ENCODE measurements at places on chromosomes 5 and 9. TPM values are rescaled to one million over a fixed set of nuclear protein-coding genes. Genes with fewer than 3 reads are reported as not detected.
A peak's percentile ranks its signal among the peaks of the same experiment; 100 is the strongest.

DNA sequence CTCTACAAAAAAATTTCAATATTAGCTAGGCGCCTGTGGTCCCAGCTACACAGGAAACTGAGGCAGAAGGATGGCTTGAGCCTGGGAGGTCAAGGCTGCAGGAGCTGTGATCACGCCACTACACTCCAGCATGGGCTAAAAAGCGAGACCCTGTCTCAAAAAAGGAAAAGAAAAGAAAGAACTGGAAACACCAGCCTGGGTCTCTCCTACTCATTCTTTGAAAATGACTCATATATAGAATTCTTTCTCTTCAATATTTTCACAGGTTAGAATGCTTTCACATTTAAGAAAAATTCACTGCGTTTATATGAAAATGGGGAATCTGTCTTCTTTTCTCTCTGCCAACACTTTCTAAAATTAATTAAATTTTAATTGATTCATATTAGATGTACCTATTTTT lies 115.6 kb downstream of the TRPM6 start:
- no peak for DNase-seq

DNA sequence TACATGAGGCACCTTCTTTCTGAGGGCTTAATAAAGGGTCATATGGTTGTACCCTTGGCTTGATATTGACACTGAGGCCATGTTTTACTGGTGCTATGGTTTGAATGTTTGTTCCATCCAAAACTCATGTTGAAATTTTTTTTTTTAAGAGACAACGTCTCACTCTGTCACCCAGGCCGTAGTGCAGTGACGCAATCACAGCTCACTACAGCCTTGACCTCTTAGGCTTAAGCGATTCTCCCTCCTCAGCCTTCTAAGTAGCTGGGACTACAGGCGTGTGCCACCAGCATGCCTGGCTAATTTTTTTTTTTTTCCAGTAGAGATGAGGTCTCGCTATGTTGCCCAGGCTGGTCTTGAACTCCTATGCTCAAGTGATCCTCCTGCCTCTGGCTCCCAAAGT lies 20.9 kb downstream of the FAM151B start:
- DNase-seq = no peak

- DNase-seq = no peak
Observed at GRCh38 chr5:1217596-1218206, 7.5 kb upstream of the SLC6A18 start.

DNA sequence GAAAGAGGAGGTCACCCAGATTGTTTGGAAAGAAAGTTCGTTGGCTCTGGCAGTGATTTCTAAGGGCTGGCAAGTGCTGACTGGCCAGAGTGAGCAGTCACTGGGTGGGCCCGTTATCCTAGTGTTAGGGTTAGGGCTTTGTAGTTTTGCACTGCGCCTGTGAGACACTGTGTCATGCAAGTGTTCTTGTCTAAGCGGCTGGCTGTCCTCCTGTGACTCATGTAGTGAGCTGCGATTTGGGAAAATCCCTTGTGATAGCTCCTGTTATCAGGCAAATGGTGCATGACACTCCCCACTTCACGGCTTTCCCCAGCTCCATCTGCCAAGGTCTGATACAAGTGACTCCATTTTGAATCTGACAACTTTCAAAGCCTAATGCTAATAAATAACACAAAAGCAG lies 526.0 kb upstream of the ADAMTS16 start:
- DNase-seq = no peak

DNA sequence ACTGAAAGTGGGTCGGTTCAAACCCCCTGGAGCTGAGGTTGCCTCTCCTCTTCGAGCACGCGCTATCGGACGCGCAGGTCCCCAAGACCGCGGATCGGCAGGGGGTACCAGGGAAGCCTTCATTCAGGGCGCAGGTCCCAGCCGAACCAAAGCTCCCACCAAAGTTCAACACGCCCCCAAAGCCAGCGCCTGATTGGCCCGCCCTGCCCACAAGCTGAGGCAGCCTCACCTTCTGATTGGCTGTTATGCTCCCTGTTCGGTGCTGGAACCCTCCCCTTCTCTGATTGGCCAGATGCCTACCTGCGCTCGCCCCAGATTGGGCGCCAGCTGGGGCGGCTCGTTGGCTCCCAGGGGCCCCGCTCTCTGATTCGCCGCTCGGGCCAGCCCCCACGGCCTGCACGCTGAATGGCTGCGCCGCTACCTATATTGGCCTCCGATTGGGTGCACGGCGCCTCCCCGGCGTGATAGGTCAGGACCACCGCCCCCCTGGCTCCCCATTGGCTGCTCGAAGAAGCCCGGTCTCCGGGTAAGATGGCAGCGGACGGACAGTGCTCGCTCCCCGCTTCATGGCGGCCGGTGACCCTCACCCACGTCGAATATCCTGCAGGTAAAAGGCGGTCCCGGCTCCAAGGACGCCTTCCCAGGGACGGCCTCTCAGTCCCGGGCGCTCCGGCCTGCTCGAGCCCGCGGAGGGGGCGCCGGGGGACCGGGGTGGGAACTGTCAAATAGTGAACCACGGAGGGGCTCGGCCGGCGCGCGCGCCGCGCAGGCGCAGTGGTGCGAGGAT lies at the start of gene DOLPP1:
TSS of gene DOLPP1 (plus strand) at position 511 of the 787 bp plus-strand sequence. CDS start at position 532, 21 bp downstream.
- peak; percentile 99 for DNase-seq

DNA sequence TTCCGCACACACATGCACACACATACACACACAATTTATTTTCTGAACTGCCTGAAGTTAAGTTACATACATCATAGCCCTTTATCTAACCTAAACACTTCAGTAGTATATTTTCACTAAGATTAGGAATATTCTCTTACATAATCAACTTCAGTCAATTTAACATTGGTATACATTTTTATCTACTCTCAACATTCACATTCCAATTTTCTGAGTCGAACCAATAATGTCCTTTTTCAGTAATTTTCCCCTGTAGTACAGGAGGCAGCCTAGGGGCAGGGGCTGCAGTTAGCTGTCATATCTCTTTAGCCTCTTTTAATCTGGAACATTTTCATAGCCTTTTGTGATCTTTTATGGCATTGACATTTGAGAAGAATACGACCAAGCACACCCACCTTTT lies 150.1 kb downstream of the DAB2IP start:
- no peak for DNase-seq

DNA sequence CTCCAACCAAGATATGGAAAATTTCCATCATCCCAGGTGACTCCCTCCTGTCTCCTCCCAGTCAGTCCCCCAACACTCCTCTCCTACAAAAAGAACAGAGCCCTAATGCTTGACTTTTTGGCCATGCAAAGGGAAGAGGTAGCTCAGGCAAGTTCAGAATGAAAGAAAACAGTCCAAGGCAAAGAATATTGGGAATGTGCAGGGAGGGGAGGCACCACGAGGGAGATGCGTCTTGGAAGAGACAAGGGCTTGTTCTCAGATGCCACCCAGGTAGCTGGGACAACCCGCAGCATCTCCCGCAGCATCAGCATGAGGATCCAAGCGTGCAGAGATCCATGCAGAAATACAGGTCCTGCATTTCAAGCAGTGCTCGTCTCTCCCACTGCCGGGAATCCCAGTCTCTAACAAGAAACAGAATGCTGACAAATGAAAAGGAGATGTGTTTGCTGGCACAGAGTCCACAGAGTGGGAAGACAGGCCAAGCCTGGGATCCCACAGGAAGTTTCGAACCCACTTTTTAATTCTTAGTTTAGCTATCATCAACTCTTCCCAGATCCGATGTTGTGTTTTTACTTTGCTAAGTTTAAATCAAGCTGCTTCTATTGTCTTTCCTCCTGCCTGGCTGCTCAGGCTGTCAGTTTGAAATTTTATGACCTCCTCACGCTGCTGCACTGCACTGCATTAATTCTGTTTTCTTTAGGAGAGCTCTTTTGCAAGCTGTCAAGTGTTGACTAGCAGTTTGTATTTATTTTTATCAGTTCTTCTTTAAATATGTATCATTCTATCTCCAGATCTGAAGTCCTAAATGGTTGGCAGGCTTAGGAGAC lies 86.8 kb upstream of the OSMR start:
- DNase-seq = no peak

GRCh38 chr5:175773534-175774070 lies 97.8 kb upstream of the CPLX2 start:
- no peak for DNase-seq

DNA sequence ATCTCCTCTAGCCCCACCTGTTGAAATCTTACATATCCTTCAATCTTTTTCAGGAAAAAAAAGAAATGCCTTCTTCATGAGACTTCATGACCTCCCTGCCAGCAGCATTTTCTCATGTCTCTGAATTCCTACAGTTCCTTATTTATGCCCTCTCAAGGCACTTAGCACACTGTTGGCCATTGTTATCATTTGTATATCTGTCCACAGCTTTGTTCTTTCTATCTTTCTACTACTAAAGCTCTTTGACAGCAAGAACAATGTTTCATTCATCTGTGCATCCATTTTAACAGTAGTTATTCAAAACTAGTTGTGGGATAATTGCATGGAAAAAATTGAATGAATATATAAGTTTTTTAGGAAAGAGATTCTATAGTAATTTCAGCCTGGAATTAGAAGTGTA lies 20.9 kb upstream of the GZMA start:
- no peak for DNase-seq

DNA sequence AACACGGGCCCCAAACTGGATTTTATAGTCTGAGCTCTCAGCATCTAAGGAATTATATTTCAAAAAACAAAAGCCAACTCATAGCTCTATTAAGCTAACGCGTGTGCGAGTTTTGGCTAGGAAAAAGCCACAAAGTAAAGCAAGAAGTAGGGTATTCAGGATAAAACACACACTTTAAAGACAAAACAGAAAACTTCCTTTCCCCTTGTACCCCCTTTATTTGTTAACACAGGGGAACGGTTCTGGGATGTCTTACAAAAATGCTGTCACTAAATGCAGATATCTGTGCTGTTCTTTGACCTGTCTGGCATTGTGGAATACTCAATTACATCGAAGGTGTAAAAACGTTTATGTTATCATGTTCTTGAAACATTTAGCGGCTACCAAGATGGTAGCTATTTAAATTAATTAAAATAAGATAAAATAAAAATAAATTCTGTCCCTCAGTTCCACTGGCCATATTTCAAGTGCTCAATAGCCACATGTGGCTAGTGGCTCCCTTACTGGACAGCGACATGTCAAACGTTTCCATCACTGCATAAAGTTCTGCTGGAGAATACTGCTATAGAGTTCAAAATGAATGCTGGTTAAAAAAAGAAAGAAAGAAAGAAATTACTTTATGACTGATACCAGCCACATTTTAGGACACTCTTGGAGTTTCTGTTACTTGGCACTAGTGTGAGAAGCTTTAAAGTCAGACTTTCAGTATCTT lies 7.2 kb upstream of the MEF2C start:
- no peak for DNase-seq

DNA sequence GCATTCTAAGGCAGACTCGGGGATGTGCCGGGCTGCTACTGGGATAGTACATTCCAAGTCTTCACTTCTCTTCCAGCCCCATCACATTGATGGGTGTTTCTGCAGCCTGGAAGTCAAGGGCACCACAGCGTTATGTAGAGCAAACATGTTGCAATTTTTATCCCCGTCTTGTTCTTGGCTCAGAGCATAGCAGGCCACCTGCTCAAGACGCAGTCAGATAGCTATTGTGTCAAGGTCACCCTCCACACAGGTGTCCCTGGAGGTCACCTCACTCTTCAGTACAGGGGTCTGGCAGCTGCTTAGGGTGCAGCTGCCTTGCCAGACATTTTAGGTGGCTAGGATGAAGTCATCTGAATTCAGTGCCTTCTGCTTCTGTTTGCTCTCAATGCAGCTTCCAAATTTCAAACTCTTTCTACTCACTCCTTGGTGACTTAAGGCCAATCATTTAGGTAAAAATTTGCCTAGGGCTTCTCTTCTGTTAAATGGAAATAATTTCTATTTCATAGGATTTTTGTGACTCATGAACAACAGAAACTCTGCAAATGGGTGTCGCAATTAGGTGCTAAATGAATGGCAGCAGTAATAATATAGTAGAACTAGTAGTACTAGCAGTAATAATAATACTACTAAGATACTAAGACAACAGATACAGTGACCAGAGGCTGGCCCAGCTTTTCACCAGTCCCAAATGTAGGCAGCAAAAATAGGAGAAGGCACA lies 24.3 kb downstream of the KCNV2 start:
- no peak for DNase-seq

- no peak for DNase-seq
Observed at GRCh38 chr5:57986761-57987341, 473.0 kb downstream of the PLK2 start.

DNA sequence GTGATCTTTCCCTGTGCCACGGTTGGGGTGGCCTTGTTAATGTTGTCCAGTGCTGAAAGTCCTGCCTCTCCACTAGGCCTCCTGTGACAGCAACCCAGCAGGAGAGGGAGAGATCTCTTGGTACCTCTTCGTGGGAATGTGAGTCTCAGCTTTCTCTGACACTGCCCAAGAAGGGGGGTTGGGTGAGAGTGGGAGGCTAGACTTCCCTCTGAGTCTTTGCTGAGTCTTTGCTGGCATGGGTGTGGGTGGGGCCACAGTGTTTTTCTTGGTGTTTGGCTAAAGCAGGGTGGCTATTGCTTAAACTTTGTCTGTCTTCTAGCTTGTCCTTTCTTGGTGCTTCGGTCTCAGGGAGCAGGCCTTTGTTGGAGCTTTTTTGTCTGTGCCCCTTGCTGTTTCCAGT lies 145.6 kb downstream of the GNA14 start:
- DNase-seq = no peak

DNA sequence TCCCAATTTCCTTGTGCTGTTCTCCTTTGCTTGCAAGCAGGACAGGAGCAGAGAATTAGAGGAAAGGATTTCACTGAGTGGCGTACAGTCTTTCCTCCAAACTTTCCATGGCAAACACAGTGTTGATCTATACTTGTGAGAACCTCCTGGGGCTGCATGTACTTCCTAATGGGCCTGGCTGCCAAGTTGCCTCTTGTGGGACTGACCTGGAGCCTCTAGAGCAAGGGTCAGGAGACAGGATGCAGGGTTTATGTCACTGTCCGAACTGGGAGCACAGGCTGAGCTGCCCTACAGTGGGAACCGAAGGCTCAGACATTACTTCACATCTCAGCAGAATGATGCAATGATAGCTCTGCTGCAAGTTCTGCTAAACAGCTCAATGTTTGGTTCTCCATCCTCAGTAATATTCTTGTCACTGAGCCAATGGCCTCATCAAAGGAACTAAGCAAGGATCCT lies 102.3 kb downstream of the ENC1 start:
- peak; percentile 51 for DNase-seq

- no peak for DNase-seq
Observed at GRCh38 chr9:37212435-37212834, 92.1 kb downstream of the ZCCHC7 start.

DNA sequence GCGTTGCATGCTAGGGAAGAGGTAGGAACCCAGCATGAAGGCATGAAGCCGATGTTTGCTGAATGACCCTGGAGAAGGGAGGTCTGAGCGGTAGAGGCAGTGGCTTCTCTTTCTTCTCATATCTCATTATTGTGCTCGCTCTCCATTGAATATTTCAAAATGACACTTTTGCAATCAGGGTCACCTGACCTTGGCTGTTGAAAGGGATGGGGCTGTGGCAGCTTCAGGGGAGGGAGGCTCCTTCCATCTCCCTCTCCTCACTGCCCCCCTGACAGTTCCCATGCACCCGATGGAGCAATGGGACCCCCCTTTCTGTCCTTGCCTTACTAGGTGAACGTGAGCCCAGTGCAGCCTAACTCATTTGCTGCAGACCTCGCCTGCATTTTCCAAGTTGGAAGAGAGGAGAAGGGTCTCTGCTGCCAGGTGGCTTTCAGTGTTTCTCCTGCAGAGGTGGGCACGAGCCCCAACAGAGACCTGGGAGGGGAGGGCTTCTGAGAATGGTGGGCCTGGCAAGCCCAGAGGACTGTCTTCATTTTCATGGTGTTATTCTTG lies 17.9 kb downstream of the STC2 start:
- no peak for DNase-seq

GRCh38 chr5:65172486-65173129 lies 309.1 kb downstream of the ADAMTS6 start:
- DNase-seq = no peak

ADAMTSL1 gene
- total RNA-seq = 11.5 TPM

CDC20B gene
- not detected for total RNA-seq

P4HA2 gene
- 39.7 TPM for total RNA-seq

NXNL2 gene
- 0.70 TPM for total RNA-seq

SLC6A18 gene
- not detected for total RNA-seq

DHX29 gene
- 29.8 TPM for total RNA-seq

Data from ureter (tissue), 1 donor.